ENCODE measurements at places on chromosomes 2 and 18. TPM values are rescaled to one million over a fixed set of nuclear protein-coding genes. Genes with fewer than 3 reads are reported as not detected.

DNA sequence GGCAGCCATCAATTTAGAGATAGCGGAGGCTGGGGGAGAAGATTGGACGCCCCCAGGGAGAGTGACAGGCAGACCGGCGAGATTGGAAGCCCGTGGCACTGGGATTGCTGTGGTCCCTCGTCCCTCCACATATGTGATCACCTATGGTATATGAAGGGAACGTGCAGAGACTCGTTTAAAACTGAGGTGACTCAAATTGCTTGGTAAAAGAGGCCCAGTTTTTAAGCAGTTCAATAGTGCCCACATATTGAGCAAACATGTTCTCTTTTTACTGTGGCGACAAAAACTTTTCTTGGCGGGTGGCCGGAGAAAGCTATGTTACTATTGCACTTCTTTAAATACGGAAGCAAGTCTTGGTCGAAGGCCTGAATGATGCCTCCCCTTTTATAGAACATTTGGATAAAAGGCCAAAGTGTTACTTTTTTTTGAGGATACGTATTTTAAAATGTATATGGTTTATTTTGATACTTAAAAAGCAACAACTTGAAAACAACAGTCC lies 9.1 kb downstream of the B3GNT2 start:
- DNase-seq = no peak

DNA sequence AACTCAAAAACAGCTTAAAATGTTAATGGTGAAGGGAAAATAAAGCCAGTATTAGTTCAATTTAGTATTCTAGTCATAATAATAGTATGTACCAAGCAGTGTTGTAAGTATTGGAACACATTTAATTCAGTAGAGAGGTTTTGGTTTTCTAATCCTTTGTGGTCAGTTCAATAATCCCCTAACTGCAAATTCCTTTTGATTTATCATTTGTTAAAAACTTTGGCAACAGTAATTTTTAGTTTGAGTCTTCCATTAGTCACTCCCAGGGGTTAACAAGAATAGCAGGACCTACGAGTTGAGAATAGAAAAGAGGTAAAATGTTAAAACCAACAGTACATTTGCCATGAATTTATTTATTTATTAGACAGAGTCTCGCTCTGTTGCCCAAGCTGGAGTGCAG lies 10.7 kb downstream of the MRPL44 start:
- no peak for DNase-seq

ITGB1BP1 gene
- 97.3 TPM for total RNA-seq

ITM2C gene
- 115 TPM for total RNA-seq

DNA sequence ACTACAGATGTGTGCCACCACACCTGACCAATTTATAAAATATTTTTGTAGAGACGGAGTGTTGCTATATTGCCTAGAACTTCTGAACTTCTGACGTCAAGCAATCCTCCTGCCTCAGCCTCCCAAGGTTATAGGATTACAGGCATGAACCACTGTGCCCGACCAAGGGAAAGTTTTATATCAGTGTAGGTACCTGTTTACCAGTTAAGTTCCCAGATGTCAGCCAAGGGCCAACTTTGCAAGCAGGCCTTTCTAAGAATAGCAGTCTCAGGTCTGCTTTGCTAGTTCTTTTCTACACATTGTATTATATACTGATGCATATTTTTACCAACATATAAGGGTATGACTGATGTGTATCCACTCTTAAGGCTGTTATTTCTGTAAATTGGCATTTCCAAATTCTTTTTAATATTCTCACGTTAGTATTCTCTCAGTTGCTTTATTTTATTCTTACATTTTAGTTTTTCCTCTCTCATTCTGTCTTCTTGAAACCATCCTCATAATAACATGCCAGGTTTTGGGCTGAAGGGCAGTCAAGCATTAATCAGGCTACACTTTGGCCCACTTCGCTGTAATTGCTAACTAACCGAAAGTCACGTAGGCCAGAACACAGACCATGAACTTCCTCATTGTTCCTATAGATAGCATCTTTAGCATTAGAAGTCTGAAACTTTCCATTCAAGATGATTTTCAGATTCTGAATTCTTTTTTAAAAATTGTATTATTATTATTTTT lies 25.0 kb upstream of the CXXC1 start:
- no peak for DNase-seq

- no peak for DNase-seq
Measured at GRCh38 chr2:18752667-18753422, 163.5 kb upstream of the NT5C1B start.

CABYR gene
- 0.84 TPM for total RNA-seq

GRCh38 chr2:10753156-10753555 lies 31.7 kb downstream of the ATP6V1C2 start:
- no peak for DNase-seq

IL36G gene
- total RNA-seq = not detected
